ENCODE measurements at places on chromosomes 1 and 21.

GRCh38 chr1:59494145-59494833 lies 197.4 kb downstream of the FGGY start:
- no peak for DNase-seq

GRCh38 chr1:219173758-219174459 lies at the start of gene LYPLAL1:
Gene LYPLAL1, plus strand, starts transcription at chr1:219173878. Its CDS starts 13 bp downstream, at chr1:219173891.
- peak; percentile 71 for DNase-seq

DNA sequence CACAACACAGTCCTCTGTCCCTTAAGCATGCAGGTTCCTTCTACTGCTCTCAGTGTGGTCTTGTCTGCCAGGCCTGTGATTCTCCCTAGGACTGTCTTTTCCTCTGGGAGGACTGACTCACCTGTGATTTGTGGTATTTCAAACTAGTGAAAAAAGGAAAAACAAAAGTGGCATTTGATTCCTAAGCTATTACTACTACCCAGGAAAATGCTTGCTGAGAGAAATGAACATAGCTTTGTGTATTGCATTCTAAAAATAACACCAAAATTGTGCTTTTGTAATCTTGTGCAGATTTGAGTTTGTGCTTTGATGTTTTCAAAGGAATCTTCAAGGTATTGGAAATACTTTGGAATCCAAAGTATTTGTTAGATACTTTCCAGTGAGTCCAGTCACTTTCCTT lies 57.0 kb downstream of the GPR161 start:
- no peak for DNase-seq

DNA sequence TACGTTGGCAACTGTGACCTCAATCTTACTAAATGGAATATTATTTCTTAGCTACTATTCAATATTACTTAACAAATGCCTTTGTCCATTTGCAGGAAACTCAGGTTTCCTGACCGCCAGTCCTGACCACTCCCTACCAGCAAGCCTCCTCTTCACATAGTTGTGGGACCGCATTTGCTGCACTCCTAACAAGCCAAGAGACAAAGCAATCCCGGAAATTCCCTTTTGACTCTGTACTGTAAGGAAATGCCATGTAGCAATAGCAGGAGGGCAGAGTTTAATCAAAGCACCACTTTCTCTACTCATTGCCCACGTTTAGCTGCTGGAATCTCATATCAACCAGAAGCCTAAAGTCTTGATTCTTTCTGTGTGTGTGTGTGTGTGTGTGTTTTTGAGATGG lies 28.1 kb upstream of the ACBD6 start:
- no peak for DNase-seq

DNA sequence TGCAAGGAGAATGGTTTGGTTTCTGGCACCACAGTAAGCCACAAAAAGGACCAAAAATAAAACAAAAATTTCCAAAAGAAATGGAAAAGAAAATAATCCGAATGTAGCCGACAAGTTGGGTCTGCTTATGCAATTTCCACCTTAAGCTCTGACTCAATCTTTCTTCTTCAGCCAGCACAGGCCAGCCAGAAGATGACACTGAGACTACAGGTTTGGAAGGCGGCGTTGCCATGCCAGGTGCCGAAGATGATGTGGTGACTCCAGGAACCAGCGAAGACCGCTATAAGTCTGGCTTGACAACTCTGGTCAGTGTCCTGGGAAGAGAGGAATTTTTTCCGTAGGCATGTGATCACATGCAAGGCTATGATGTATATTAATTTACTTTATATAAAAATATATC lies 23.4 kb downstream of the PDPN start:
- no peak for DNase-seq

DNA sequence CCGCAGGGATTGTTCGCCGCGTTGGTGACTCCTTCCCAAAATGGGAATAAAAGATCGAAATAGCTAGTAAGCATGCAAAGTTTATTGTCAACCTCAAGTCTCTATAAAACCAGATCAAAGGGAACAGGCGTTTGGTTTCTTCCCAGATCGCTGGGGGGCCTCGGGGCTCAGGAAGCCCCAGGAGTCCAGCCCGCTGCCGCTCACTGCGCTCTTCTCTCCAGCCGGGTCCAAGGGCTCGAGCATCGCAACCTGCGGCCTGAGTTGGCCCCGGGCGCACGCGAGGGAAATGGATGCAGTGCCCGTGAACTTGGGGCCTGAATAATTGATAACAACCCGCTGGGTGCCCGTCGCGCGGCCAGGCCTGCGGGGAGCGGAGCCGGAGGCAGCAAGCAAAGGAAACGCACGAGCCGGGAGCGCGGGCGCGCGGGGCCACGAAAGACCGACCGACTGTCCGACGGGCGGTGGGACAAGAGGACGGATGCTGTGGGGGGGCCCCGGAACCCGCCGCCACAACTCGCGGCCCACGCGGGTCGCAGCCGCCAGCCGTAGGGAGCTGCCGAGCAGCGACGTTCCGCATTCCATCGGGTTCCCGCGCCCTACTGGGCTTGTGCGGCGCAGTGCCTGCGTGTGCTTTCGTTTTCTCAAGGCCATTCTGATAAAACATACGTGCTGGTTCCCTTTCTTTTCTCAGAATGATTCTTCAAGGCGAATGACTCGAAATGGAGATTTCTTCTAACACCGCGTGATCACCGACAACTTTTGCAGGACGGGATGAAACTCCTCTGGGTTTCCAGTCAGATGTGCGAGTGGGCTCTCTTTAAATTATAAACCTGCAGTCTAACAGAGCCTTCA lies 14.0 kb upstream of the ALX3 start:
- no peak for DNase-seq

All from iPS DF 6.9 (cell line).